ENCODE measurements at places on chromosomes 4 and X.

- DNase-seq, result peak; percentile 35
These were observed at the start of gene BDH2 for GRCh38 chr4:103099691-103100392. BDH2 (minus strand) TSS chr4:103099834; CDS start chr4:103096254, 3,580 bp downstream.

- no peak for DNase-seq
These were observed 167.5 kb upstream of the SLC7A11 start for GRCh38 chr4:138409670-138410069.

- DNase-seq, result no peak
These were observed 62.7 kb upstream of the PTPN13 start for GRCh38 chr4:86531440-86531839.

DNA sequence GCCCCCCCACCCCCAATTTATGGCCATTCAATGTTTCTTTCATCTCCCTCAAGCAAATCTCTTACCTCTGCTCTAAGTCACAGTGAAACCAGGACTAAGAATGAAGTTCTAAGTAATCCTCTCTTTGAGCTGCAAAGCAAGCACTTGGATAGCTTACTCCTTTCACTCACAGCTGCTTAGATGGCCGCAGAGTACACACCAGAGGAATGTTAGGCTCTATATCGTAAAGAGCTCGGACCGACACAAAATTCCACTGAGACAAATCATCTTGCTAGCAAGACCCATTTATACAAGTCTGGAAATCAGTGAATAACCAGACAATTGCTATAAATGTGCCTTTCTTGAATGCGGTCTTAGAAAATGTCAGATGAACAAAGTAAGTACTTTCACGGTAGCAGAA is 135.0 kb downstream of the IDS start:
- no peak for DNase-seq

- DNase-seq, result no peak
These were observed 111.4 kb upstream of the KLHL13 start for GRCh38 chrX:118228041-118228440.

- no peak for DNase-seq
These were observed 162.9 kb downstream of the NSUN7 start for GRCh38 chr4:40912460-40913184.

Data from BE2C (cell line).